ENCODE measurements at places on chromosomes 7 and 10.

- no peak for DNase-seq
Measured at GRCh38 chr7:50307368-50308032, 3.0 kb downstream of the IKZF1 start.

DNA sequence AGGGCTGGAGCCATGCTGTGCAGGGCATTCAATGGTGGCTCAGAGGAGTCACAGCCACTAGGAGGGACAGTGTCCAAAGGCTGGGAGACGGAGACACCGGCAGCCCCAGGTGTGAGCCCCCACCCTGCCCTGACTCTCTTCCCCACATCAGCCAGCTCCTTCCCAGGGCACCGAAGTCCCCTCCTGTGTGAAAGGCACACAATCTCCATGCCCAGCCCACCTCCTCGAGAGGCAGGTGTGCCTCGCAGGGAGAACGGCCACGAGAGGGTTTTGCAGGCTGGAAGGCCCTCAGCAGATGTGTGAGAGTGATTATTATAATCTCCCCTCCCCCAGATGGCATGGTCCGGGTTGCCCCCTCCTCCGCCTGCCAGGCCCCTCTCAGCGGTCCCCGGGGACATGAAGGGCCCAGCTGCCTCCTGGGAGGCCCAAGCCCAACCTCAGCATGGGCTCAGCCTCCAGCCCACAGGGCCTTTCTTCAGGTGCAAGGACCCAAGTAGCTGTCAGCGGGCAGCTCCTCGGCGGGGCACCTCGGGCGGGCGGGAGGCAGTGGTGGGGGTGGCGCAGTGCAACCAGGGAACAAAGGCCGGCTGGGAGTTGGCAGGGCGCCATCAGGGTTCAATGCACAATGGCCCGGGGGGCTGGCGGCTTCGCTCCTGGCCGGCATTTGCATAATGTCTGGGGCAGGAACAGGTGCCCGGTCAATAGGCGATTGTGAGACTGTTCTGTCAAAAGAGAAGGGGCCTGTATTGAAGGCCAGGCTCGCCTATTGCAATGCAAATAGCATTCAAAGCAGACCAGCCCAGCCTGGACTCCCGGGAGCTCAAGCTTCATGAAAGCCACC, 155.3 kb upstream of the ZMIZ1 start:
- DNase-seq: peak; percentile 88

GRCh38 chr10:106708506-106708905, 456.0 kb downstream of the SORCS1 start:
- peak; percentile 49 for DNase-seq

GRCh38 chr7:47042669-47043068, 539.2 kb downstream of the TNS3 start:
- no peak for DNase-seq

DNA sequence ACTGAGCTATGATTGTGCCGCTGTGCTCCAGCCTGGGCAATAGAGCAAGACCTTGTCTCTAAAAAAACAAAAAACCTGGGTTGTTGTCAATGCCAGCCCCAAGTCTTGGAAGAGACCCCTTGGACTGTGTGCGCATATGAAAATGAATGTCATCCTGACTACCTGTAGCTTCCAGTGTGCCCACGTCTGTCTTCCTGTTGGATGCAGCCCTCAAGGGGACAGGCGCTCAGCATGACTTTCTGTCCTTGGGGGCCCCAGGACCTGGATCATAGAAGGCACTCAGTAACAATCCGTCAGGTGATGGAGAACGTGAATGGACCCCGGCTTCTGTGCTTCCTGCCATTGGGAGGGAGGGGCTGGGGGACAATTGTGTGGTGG, 9.0 kb downstream of the PRF1 start:
- DNase-seq: no peak

GRCh38 chr10:21449288-21449966, 76.1 kb downstream of the SKIDA1 start:
- no peak for DNase-seq

- peak; percentile 70 for DNase-seq
Measured at GRCh38 chr10:117241541-117242462, 888 bp downstream of the SLC18A2 start.

- DNase-seq: no peak
Measured at GRCh38 chr7:20264623-20265022, 47.4 kb upstream of the MACC1 start.

- no peak for DNase-seq
Measured at GRCh38 chr10:127657056-127657455, 79.9 kb upstream of the FOXI2 start.

Measured in iPS-NIHi11 (cell line).